ENCODE measurements at places on chromosomes 5 and 9.
A peak's percentile ranks its signal among the peaks of the same experiment; 100 is the strongest.

DNA sequence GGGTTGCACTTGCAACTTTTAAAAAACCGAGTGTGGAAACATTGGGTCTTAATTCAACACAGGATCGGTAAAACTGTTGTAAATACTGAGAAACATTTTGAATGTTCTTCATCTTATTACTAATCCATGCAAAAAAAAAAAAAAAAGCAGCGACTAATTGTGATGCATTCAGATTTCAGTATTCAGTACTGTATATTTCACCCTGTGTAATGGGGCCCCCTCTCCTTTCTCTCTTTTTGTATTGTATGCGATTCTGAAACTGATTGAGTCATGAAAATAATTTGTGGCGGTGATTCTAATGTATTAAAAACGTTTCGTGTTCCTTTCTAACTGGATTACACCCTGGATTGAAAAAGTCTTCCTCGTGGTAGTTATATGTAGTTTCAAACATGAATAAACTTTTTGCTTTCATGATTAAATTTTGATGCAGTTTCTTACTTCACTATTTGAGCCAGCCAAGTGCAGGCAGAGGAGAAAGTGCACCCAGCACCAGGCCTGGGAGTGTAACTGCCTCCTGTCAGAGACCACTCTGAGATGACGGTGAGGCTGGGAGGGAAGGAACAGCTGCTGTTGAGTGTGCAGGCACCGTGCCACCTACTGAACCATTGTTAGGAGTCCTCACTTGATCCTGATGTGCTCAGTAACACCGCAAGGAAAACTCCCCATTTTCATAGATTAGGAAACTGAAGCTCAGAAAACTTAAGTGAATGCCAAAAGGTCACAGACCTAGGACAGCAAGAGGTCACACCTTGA, 220.0 kb downstream of the PBX3 start:
- no peak for DNase-seq

DNA sequence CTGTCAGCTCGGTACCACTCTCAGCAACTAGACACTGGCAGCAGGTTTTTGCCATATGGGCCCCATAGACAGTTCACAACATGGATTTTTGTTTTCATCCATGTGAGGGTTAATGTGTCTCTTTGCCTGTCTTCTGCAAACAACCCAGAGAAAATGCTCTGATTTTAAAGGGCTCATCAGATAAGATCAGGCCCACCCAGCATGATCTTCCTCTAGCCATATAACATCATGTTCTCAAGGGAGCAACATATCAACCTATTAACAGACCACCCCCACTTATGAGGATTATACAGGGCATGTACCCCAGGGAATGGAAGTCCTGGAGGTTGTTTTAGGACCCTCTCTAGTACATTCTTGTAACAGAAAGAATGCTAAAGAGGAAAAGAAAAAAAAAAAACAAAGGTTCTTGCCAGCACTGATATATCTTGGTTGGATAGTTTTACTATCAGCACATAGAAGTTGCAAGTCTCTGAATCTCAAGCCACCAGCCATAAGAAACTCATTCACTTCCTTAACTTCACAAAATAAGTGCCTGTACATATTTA, 1015.1 kb downstream of the TLE4 start:
- no peak for DNase-seq

DNA sequence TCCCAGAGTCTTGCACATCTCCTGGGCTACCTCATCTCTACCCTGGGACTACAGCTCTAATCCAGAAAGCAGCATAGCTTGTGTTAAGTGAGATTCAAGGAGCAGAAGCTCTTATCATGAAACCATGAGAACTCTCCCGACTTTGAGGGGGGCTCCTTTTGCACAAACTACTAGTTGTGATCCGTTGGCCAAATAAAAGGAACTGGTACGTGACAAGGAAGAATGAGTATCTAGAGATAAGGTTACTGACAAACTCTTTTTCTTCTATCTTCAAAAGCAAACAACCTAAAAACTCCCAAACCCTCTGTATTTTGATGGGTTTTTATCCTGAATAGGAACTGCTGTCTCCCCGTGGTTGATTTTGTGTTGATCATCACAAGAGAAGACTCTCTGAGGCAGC, 168.5 kb downstream of the SLC24A2 start:
- DNase-seq: no peak

DNA sequence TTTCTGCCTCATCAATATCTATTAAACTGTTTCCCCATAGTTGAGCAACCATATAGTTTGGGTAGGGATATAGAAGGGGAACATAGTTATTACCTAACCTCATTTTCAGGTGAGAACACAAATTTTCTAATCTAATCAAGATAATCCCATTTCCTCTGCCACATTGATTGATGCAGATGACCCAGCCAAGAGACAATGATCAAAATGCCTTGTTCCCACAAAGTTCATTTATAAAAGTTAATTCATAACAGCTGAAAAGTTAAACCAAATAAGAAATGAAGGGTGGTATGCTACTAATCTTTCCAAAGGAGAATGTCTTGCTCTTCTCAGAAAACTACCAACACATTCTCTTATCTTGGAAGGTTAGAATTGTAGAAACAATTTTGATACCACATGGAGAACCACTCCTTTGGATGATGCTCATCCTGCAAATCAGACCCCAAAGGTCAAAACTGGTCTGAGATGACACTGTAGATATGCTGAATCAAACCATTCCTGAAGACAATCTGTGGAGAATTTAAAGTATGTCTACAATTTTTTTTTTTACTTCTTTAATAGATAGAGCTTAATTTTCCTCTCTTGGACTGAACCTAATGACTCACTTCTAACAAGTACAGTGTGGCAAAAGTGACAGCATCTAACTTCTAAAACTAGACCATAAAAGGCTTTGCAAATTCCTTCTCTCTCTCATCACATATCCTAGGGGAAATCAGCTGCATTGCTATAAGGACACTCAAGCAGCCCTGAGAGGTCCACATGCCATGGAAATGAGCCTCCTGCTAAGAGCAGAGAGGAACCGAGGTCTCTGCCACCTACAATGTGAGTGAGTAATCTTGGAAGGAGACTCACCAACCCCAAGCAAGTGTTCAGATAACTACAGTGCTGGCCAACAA, 586.7 kb upstream of the TUSC1 start:
- DNase-seq: no peak

GRCh38 chr5:6220346-6221088, 157.8 kb downstream of the MED10 start:
- DNase-seq: no peak

GRCh38 chr9:2889023-2889422, 45.1 kb upstream of the PUM3 start:
- no peak for DNase-seq

- no peak for DNase-seq
Measured at GRCh38 chr5:140152022-140152999, 22.7 kb upstream of the CYSTM1 start.

- no peak for DNase-seq
Measured at GRCh38 chr5:124420952-124421351, 325.5 kb downstream of the ZNF608 start.

DNA sequence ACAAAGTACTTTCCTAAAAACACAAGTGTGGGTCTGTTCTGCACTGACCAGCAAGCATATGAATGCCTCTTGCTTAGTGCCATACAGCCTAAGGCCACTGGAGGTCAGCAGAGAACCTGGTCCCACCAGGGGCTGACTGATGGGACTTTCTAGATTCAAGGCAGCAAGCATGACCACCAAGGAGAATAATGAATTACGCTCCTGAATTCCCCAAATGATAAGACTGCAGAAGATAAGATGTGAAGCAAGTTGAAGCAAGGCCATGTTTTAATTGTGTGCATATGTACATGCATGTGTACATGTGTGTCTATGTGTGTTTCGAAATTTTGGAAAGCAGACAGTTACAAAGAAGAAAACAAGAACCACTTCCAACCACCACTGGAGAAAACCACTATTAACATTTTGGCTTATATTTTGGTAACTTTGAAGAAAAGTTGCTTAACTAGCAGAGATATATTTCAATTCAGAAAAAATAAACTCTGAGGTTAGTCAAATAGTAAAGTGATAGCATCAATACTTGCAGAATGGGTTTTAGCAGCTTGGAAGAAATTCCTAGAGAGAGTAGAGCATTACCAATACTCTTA, 70.5 kb downstream of the ERP44 start:
- peak; percentile 42 for DNase-seq

GRCh38 chr9:137172901-137173795, 1.3 kb upstream of the TMEM210 start:
- no peak for DNase-seq

DNA sequence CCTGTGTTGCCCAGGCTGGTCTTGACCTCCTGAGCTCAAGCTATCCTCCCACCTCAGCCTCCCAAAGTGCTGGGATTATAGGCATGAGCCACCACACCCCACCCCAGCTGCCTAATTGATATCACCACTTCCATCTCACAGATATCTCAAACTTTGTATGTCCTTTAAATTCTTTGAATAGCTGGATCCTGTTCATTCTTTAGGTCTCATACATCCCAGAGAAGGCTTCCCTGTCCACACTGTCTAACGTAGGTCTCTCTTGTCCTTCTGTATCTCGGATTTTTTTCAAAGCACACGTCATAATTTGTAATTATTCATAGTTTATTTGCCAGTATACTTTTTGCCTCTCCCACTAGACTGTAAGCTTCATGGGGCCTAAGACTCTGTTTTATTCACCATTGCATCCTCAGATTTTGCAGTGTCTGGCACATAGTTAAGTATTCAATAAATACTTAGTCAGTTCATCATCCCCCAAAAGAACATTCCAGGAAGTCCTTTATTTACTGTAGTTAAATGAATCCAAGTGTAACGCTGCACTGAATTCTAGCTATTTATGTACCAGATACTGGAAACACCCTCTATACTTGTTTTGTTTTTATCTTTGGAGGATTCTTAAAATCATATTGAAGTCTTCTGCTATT, 10.5 kb downstream of the ARSK start:
- no peak for DNase-seq

DNA sequence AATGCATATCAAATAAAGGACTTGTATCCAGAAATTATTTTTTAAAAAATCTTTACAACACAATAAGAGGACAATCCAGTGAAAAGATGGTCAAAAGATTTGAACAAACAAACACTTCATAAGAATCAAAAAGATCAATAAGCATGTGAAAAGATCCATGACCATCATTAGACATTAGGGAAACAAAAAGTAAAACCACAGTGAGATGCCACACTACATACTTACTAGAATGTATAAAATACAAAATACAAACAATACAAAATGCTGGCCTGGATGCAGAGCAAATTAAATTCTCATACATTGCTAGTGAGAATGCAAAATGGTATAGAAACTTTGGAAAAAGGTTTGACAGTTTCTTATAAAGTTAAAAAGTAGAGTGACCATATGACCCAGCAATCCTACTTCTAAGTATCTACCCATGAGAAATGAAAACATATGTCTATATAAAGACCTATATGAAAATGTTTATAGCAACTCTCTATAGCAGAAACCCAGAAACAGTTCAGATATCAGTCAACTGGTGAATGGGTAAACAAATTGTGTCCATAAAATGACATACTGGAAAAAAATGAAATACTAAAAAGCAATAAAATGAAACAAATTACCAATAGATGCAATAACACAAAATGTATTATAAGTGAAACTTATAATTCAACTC, 426.1 kb downstream of the RAB3C start:
- no peak for DNase-seq

DNA sequence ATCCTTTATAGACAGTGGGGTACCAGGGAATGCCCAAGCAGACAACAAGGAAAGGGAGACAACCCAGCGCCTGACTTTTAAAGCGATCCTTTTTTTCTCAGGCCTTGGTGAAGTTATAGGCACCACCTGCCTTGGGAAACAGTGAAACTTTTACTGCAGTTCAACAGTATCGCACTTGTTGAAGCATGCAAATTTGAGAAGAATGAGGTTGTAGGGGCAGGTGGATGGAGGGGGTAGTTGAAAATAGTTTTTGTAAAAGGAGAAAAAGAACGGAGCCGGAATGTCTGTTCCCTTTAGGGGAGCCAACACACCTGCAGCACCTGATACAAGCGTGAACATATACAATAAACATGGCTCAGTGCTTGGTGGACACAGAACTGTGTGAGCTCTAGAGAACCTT, 190.2 kb upstream of the NR3C1 start:
- DNase-seq: no peak

DNA sequence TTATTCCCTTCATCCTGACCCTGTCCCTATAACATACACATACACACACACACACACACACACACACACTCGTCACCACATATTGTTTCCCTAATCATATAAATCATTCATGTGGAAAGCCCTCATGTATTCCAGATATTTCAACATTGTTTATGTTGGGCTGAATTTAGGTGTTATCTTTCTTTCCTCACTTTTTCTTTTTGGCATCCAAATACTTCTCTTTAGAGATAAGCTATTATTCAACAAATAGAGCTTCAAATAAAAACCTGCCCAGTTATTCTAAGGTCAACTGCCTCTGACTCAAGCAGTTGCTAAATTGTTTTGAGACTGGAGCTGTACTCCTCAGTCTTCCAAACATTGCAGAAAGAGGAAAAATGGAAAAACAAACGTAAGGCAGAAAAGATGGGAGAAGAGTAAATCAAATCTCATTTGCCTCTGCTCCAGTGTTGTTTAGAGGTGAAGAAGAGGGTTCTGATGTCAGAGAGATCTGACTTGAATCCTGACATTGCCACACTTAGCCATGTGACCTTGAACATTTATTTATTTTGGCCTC, 215.7 kb downstream of the GAS1 start:
- no peak for DNase-seq

DNA sequence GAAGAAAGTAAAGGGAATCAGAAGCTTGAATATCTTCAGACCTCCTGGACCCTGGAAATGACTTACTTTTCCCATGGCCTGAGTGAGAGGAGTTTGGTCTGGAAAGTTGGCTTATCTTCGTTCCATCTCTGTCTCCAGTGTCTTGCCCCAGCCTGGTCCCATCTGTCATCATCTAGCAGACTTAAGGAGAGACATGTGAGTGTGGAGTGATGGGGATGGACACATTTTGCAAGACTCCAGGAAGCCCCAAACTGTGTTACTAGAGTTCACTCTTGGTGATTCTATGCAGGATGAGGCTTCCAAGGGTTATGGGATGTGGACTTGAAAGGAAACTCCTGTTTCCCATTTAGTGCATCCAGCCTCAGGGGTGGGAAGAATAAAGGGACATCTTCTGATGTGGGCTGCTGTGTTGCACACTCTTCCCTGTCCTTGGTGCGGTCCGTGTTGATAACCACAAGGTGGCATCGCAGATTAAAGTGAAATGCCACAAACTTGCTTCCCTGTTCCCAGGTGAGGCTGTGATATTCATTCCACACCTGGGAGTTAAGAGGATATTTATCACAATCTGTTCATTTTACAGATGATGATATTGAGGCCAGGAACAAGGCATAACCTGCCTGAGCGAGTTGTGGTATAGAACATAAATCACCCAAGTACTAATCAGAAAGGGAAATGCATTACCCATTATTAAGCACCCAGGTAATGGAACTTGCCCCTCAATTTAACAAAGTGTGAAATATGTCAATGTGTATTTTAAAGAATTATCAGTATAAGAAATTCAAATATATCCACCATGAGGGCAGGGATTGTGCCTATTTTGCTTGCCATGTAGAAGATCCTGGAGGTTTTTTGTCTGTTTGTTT, 269.9 kb upstream of the PAPPA start:
- DNase-seq: no peak

GRCh38 chr5:142405023-142405422, 80.2 kb upstream of the SPRY4 start:
- DNase-seq: no peak

- no peak for DNase-seq
Measured at GRCh38 chr5:56649569-56649968, 165.8 kb upstream of the MAP3K1 start.

Data from stimulated activated CD8-positive, alpha-beta memory T cell treated with anti-CD3 and anti-CD28 coated beads, Interleukin-7, amount 100 ng/mL, for 1 hour (primary cell).